ENCODE measurements at places on chromosomes 5 and 9.

- DNase-seq = no peak
Measured at GRCh38 chr5:103371046-103371607, 112.6 kb downstream of the MACIR start.

DNA sequence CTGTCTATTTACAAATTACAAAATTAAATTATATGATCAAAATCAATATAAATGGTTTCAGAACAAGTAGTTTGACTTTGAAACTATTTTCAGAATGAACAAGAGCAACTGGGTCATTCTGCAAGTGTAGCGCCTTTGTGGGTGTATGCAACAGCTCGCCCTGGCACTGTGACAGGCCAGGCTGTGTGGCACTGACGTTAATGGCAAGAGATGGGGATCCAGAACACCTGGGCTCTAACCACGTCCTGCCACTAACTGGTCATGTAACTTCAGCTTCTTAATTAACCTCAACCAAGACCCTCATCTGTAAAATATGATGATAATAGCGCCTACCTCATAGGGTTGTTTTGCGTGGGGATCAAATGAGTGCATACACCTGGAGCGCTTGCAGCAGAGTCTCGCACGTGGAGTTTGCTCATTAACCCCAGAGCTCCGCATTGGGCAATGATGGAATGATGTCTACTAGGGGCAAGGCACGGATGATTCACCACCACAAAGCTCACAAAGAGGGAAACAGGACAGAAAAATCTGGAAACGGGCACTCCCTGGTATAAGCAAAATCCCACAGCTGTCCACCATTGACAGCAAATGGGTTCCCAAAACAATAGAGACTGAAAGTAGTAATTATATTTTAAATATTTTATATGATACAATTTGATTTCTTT is 639.4 kb downstream of the SEMA5A start:
- no peak for DNase-seq

DNA sequence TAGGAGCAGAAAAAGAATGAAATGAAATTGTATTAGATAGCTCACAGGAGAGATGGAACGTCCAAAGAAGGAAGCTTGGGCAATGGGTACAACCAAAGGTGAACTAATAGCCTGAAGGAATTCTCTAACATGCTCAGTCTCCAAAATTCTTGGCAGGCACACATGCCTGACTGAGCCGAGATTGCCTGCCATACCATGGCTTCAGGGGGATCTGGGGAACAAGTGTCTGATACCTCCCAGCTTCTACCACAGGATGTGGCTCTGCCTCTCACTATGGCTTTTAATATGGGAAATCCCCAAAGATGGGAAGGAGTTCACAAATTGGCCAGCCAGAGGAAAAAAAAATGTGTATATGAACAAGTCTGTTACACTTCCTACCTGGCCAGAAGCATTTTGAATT is 3.6 kb upstream of the PALM2AKAP2 start:
- DNase-seq = no peak

DNA sequence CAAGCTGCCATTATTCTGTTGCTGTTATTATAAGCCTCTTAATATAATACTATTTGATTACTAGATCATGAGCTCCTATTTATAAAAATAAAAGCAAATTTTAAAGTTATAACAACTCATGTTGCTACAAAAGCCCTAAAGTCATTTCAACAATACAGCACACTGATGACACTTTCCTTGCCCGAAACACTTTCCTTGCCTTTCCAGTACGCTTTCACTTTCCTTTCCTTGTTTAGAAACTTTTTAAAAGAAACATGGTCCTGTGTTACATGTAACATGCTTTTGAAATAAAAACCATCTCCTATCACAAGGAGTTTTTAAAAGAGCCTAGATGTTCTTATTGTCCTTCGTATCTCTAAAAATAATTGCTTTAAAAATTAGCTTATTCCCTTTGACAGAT is 688.4 kb downstream of the PTPRD start:
- DNase-seq = no peak

GRCh38 chr5:88734983-88735382 is 148.0 kb downstream of the MEF2C start:
- DNase-seq = peak; percentile 29

DNA sequence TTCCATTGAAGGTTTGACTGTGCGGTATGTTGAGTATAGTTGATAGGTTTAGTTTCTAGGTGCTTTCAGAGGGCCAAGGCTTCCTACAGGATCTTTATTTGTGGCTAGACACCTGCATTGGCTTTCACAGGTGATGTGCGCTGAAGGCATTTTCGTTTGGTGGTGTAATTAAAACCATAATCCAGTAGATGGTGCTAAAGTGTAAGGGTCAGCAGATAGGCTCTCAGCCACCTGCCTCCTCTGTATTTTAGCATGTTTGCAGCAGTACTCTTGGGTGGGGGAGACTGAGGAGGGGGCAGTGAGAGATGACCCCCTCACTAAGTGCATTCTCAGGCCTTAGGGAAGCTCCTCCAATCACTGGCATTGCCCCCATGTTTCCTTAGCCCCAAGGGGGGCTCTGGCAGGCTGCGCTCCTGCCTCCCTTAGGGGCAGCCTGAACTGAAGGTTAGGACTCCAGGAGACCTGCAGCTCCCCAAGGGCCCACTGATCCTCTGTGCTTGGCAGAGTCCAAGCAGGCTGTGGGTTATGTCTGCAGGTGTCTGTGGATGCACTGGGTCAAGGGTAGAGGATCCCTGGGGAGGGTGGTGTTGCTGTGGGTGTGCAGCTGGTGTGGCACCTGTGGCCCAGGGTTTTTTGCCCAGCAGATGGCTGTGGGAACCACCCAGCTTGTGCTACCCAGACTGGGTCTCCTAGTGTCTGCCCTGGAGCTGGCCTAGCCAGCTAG is 23.4 kb downstream of the CDK20 start:
- no peak for DNase-seq

GRCh38 chr5:167665841-167666375 is 625.5 kb upstream of the WWC1 start:
- DNase-seq = no peak

DNA sequence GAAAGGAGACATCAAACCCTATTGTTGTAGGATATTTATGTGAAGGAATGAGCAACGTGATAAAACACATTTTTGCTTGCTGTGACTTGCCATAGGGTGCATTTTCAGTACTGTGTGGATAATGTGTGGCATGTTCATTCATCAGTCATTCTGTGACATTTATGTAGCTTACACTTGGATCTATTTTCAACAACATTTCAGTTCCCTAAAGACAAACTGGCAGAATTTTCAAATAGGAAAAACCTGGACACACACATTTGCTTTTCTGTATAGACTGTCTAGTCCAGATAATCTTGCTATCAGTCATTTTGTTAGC is 127.7 kb downstream of the TMC1 start:
- no peak for DNase-seq

DNA sequence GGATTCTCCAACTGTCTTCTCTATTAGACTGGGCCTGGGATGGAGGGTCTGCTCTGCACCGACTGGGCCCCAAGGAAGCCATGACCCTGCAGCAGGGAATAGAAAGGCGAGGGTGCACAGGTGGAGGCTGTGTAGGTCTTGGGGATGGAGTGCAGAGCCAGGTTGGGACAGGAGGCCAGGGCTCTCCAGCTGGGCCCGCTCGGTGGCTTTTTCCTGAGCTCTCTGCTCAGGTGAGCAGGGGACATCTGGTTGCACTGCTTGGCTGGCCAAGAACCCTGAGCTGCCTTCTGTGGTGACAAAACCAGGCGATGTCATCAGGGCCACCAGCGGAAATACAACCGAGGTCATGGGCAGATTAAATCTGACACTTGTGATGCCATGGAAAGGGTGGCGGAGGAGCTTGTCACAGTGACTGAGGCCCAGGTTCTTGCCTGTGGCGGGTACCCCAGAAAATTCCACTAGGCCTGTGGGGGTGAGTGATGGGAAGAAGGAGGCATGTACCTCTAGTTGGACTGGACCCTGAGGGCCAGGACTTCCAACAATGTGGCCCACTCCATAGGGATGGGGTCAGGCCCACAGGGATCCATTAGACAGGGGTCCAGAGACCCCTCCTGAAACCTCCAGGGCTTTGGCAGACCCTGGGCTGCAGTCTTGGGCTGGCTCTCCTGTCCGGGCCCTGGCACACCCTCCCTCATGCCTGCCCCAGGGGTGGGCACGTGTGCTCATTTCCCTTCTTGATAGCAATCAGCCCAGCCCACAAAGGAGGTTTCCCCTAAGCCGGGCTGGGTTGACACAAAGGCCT is 4.4 kb upstream of the IL3 start:
- DNase-seq = peak; percentile 51

DNA sequence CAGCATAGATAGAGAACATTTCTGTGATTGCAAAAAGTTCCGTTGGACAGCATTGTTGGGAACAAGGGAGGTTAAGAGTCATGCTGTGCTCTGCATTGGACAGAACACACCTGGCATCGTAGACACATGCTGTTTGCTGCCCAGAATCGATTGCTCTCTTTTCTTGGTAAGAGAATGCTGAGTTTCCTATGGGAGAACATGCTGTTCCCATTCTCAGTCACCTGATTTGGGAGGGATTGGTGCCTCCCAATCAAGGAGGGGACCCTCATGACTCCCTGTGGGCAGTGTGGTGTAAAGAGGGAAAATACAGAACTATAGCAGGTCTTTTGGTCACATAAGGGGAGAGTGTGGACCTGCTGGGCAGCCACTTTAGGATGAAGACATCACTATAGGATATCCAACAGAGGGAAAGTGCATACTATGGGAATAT is 555.4 kb upstream of the CLINT1 start:
- DNase-seq = no peak

DNA sequence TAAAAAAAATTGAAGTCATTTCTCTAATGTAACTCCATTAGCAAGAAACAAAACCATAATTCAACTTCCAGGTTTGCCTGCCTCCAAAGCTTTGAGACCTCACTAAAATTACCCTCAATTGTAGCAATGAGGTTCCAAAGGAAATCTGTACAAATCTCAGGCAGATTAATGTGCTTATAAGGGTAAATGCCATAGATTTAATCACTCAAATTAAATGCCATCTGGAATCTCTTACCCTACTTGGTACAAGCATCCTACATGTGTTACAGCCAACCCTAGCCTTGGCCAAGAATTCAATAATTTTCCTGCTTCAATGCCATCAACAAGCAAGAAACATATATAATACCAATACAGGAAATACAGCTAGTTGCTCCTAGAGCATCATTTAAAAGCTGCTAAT is 452.8 kb downstream of the RAB3C start:
- DNase-seq = no peak

Measured in GDM1 (cell line).